SK-MEL-5 (cell line): ENCODE measurements at places on chromosomes 7 and 10.

DNA sequence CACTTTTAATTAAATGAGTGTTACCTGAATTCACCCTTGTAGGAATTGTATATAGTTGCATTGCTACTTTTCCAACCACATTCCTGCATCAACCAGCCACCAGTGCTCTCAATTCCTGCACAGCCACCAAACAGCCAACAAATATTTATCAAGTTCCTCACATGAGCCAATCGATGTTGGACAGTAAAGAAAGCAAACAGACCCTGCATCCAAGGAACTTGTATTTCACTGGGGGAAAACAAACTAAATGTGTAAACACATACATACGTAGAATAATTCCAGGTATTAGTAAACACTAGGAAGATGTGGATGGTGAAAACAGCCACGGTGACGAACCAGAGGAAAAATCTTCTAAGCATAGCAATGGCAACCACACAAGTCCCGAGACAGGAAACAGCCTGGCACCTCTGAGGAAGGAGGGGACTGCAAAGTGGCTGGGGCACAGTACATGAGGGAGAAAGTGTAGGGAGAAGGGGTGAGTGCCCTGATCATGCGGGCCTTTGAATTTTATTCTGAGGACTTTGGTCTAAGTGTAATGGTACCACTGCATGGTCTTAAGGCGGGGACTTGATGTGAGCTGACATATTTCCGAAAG is 111.2 kb downstream of the XRCC2 start:
- no peak for DNase-seq

DNA sequence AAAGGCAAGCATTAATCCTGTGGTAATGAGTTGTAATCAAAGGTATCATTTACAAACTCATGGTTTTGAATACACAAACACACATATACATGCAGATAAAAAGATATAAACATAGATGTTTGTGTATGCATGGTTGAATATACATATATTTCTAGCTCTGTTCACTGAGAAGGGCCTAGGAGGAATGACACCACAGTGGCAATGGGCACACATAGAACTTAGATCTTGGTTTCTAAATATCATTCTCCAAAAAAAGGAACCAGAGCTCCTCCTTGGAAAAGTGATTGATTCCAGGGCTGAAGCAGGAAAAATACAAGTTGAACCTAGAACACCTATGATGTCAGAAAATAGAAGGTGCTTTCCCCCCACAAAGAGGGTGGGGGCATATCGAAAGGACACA is 6.9 kb downstream of the CUL2 start:
- no peak for DNase-seq

DNA sequence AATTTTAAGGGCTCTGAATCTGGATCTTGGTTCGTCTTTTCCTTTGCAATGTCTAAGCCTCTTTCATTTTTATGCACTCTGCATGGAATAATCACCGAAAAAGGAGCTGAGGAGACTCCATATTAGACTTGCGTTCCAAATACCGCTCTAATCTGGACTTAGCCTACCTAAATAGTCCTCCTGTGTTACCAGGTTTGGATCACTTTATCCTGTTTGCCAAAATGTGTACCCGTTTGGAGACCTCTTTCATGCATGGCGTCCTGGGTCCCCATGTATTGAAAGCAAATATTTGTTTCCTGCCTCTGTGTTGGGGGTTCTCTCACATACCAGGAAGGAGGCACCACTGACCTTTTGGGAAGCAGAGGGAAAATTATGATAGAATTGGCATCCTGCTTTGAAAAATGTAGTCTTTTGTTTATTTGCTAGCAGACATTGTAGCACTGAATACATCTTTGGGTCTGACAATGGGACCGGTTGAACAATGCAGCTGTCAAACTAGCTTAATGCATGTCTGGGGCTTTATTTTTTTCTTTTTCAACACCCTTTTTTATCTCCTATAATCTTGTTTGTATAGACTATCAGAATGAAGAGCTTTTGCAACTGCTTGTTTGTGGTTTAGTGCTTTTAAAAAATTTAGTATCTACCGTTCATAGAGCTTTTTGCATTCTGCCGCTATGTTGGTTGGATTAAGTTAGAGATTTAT is 11.8 kb upstream of the CELF2 start:
- DNase-seq, result no peak

GRCh38 chr7:129359638-129360037 is 74.6 kb upstream of the STRIP2 start:
- DNase-seq, result no peak

- peak; percentile 32 for DNase-seq
Observed at GRCh38 chr7:134480730-134481129, 21.8 kb upstream of the AKR1B1 start.

DNA sequence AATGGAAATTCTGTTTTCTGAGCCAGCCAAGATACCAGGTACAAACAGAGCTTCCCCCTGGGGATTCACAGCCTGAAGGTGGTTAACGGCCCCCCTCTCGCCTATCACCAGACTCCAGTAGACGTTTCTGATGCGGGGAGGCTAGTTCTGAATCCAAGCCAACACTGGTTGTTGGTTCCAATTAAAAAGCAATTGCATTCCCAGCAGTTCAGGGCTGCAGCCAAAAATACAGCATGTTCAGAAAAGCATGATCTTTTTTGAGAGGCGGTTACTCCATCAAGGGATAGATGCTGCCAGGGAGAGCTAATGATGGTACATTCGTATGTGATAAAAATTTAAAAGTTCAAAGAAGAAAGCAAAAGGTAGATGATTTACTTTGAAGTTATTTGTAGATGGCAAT is 481.0 kb downstream of the GALNT17 start:
- no peak for DNase-seq

DNA sequence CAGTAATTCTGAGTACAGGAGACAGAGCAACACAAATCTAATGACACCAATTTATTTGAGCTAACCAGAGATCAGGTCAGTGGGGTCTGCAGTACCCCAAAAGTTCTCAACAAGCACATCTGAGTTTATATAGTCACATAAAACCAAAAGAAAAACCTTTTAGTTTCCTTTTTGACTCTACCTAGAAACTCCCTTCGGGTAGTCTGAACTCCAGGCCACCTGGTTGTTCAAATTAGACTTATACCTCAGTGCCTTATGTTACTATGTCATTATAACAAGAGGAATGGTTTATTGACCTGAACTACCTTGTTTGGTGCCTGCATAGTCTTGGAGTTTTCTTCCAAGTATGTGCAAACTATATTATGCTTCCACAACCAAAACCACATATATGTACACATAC is 14.6 kb downstream of the ZCWPW1 start:
- no peak for DNase-seq

- no peak for DNase-seq
Observed at GRCh38 chr7:26546508-26547053, 254.9 kb downstream of the SNX10 start.

DNA sequence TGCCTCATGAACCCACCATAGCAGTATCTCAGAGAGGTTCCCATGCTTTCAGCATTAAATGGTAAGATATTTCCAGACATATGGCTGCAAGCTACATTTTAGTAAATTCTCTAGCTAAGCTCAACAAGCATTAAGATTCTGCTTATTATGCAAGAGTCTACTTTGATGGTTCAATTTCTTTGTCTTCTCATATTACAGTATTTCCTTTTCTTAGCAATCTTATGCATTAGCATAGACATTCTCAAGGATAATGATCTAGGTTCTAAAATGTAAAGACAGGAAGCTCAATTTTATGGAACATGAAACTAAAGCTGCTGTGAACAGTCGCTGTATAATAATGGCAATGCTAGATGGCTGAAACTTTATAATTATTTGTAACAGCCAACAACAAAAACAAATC is 39.2 kb downstream of the MEOX2 start:
- no peak for DNase-seq

DNA sequence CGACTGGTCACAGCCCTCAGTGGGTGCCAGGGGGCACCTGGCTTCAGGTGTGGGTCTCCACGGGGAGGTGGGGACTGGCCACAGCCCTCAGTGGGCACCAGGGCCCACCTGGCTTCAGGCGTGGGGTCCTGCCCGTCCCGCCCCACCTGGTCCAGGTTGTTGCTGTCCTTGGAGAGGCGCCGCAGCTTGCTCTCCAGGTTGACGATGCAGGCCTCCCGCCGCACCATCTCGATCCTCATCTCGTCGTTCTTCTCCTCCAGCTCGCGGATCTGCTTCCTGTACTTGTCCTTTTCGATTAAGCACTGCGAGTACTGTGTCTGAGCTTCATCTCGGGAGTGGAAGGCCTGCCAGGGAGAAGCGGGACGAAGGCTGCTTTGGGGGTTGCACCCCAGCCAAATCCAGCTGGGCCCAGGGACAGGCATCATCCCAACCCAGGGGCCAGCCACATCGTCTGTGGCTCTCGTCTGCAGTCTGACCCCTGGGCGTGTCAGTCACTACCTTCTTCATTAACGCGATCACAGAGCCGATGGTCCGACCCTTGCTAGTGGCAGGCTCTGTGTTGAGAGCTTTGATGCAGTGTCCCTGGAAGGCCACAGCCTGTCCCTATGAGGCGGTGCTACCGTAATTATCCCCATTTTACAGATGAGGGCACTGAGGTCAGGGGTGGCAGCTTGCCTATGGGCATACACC is 92.9 kb upstream of the GNA12 start:
- DNase-seq, result no peak

DNA sequence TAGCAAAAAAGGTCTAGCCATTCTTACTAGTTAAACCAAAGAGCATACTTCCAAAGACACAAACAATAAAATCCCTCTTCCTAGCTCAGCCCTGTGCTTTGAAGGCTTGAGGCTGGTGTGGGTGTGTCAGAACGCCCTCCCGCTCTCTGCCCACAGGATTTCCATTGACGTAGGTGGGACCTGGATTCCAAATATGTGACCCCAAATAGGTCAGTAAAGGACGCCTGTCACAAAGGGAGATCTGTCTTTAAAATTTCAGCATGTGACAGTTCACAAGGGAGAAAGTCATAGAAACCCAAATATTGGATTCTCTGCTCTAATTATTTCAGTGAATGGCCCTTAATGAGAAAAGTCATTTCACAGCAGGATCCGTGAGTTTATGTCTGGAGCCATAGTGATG is 39.9 kb upstream of the LYZL1 start:
- peak; percentile 98 for DNase-seq

DNA sequence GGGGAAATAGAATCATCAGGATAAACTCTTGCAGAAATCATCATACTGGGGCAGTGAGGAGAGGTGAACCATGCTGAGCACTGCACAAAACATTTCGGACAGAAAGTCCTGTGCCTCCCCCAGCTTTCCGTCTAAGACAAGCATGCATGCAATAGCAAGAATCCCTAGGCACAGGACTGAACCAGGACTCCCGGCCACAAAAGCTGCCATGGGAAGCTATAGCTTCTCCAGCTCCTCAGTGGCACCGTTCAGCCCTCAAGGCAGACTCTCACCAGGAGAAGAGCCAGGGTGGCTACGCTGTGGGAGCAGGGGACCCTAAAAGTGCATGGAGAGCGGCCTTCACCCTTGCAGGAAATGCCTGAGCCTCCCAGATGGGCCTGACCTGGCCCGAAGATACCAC is 70.8 kb downstream of the ASB13 start:
- no peak for DNase-seq

DNA sequence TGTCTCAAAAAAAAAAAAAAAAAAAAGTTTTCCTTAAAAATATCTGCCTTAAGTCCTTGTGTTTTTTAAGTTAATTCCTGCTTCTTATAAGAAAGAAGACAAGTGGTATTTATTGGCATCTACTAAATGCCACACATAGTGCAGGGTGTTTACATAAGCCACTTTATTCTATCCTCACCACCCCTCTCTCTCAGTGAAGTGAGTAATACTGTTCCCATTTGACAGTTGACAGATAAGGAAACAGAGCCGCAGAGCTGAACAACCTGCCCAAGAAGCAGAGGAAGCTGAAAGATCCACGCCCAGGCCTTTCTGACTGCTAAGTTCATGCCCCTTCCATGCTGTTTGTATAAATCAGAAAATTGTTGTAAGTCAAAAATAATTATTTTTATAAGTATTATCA is 54.1 kb downstream of the ABLIM1 start:
- DNase-seq, result no peak

- peak; percentile 68 for DNase-seq
Observed at GRCh38 chr10:101291331-101292193, 62.3 kb upstream of the LBX1 start.

GRCh38 chr7:114663502-114663901 is 248.9 kb downstream of the FOXP2 start:
- DNase-seq, result peak; percentile 88

GRCh38 chr7:35820858-35821257 is 20.0 kb downstream of the SEPTIN7 start:
- DNase-seq, result no peak

- no peak for DNase-seq
Observed at GRCh38 chr7:155337946-155338631, 40.4 kb downstream of the INSIG1 start.

GRCh38 chr7:46162609-46163008 is 241.5 kb upstream of the IGFBP3 start:
- DNase-seq, result no peak

DNA sequence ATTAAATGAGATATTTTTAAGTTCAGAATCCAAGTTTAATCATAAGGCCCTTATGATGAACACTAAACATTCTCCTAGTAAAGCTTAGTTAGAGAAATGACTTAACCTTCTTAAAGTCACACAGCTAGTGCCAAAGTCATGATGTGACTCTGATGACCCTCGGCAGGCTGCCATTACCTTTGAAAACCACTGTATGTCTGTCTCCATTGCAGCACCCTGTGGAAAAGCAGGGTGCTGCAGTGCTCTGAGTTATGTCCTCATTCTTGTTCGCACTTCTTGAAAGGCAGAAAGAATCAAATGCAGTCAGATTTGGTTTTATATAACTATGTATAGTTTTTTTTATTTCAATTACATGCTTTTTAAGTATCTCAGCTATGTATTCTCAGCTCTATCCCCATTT is 105.0 kb downstream of the PHTF2 start:
- DNase-seq, result peak; percentile 69

DNA sequence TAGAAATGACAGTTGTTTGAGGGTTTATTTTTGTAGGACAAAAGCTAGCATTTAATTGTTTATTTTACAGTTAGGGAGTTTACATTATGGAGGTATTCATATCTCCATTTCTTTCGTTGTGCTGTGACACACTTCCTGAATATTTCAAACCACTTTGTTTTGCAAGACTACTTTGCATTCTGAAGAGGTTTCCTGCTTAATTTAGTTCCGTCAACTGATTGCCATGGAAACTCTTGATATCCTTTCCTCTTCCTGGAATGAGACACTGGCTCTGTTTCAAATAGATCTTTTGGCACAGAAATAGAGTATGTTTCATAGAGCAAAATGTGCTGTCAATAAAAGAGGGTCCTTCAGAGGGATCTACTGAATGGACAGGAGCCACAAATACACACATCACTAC is 159.5 kb upstream of the AGR3 start:
- peak; percentile 49 for DNase-seq

- DNase-seq, result no peak
Observed at GRCh38 chr7:94403546-94403945, 8.9 kb downstream of the COL1A2 start.
